ENCODE measurements at places on chromosomes 3 and 15.

- no peak for DNase-seq
These were observed 193.3 kb upstream of the MANF start for GRCh38 chr3:51191768-51192167.

DNA sequence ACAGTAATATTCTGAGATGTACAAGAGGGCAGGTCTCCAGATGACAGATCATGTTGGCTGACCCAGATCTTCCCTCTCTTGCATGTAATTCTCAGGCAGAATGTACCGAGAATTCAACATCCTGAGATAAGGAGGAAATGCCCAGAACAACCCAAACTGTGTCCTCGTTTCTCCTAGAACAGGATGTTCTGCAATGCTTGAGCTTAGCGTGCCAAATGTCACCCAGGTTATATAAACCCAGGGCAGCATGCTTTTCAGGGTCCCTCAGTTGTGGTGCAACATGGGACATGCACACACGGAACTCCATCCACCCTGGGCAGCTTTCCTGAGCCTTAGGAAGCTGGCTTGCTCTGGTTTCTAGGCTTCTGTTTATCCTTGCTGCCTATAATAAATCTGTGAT lies 102.1 kb upstream of the CMC1 start:
- no peak for DNase-seq

DNA sequence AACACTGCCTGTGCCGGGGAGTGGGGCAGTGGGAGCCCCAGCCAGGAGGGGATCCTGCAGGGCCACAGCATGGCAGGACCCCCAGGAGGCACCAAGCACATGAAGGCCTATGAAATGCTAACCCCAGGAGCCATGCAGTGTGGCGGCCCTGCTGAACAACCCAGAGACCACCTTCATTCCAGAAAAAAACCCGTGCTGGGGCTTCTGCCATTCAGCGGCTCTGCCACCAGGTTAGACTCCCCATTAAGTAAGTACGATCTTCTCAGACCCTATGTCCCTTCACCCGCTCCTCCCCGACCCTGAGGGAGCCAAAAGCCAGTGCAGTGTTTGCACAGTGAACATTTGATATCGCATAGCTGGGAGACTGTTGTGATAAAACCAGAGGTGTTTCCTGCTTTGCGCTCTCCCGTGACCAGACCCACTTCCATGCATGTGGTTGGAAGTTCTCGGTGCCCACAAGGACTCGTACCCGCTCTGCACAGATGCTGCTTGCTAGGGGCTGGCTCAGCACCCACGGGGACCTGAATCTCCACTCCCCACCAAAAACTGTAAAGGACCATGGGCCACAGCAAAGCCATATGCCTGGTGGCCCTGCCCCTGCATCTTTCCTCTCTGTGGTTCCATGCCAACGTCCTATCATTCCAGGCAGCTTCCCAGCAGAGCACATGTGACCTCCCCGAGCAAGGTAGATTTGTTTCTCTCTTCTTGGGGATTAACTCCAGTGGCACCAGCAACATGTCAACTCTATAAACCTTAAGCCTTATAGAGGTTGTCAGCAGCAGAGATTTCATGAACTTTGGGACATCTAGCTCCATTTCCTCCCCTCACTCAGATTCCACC lies 5.3 kb downstream of the PLA2G4D start:
- DNase-seq = no peak

GRCh38 chr3:133271539-133271938 lies 128.3 kb upstream of the BFSP2 start:
- no peak for DNase-seq

DNA sequence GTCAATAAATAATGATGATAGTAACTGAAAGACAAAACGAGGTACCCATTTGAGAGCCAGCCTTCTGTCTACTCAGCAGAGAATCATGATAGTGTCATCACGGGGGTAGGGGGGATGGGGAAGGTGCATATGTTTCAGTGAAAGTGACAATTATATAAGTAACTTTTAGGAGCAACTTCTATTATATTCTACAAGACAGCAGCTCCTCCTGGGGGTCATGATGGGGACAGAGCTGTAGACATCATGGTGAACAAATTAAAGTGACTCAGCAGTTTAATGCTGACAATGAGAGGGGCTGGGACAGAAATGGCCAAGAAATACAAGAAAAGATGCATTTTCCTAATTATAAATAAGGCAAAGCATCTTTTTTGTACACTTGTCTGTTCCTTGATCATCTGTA lies 11.8 kb downstream of the CAPN3 start:
- no peak for DNase-seq

- no peak for DNase-seq
These were observed 55.8 kb downstream of the SUMF1 start for GRCh38 chr3:4411236-4411635.

- DNase-seq = no peak
These were observed 73.1 kb downstream of the TFG start for GRCh38 chr3:100782348-100782747.

- DNase-seq = no peak
These were observed 163.9 kb downstream of the SMAD6 start for GRCh38 chr15:66865622-66866611.

GRCh38 chr3:130894130-130894985 lies 474 bp downstream of the ATP2C1 start:
- DNase-seq = peak; percentile 34

DNA sequence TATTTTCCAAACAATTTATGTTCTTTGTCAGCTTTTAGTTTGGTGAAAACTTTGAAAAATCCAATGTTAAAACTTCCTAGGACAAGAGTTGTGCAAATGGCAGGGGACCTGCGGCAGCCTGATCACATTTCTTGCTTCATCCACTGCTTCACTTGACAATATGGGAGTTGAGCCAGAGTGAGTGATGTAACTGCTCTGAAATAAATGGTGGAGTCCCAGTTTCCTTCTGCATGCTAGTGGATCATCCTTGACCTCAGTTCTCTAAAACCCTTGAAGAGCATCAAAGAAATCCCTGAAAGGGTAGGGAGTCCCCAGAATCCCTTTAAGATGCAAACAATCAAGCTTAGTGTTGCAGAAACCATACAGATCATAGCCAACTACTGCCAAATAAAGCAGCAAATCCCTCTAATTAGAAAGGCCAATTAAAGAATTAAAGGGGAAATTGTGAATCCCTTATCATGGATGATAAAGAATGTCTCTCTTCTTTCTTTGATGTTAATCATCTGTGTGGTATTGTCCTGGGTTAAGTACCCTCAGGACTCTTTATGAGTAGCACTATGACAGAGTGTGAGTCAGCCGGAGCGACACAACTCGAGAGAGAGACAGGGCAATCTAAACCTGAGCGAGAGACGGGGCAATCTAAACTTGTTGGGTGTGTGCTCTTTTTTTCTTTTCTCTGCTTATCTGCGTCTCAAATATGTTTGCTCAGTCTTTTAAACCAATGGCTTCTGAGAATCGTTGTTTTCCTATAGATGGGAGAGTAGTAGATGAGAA lies 41.8 kb upstream of the GAP43 start:
- DNase-seq = no peak

GRCh38 chr15:65416845-65417416 lies 5.8 kb downstream of the IGDCC4 start:
- DNase-seq = no peak

DNA sequence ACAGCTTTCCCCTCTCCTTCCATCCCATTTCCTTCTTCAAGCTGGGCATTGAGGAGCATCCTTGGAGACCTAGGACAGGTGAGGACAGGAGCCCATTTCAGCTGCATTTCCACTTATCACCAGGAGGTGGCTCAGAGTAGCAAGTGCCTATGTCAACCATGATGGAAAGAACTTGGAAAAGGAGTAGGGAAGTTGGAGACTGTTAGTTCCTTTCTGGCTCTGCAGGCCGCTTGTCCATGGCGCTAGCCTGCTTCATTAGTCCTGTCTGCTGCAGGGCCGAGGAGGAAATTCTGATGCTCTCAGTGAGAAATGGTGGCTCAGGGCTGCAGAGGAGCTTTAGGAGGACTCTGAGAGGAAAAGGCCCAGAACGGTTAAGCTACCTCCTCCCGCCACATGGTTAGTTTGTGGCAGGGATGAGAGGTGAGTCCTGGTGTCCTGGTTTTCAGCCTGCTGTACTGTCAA lies 7.0 kb upstream of the CD276 start:
- DNase-seq = peak; percentile 53

DNA sequence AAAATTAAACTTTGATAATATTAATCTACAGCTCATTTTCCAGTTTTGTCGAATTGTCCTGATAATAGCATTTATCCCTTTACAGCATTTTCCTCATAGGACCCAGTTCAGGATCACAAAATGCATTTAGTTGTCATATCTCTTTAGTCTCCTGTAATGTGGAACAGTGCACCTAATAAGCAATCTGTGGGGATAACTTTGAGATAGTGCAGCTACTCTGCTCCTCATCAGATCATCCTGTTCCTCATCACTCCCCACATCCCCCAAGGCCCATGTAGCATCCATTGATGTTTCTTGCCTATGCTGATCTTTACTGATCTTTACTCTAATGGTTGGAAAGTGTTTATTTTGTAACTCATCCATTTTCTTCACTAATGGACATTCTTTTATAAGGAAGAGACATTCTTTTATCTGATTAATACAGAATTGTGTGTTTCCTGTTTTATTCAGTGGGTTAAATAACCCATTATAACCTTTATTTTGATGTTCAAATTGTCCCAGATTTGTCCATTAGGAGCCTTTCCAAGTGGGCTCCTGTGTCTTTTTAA lies 7.5 kb downstream of the RNF111 start:
- DNase-seq = no peak

GRCh38 chr15:48266024-48266689 lies 60.1 kb downstream of the SLC12A1 start:
- no peak for DNase-seq

GRCh38 chr15:84715441-84716035 lies 401 bp downstream of the SEC11A start:
- DNase-seq = peak; percentile 30

DNA sequence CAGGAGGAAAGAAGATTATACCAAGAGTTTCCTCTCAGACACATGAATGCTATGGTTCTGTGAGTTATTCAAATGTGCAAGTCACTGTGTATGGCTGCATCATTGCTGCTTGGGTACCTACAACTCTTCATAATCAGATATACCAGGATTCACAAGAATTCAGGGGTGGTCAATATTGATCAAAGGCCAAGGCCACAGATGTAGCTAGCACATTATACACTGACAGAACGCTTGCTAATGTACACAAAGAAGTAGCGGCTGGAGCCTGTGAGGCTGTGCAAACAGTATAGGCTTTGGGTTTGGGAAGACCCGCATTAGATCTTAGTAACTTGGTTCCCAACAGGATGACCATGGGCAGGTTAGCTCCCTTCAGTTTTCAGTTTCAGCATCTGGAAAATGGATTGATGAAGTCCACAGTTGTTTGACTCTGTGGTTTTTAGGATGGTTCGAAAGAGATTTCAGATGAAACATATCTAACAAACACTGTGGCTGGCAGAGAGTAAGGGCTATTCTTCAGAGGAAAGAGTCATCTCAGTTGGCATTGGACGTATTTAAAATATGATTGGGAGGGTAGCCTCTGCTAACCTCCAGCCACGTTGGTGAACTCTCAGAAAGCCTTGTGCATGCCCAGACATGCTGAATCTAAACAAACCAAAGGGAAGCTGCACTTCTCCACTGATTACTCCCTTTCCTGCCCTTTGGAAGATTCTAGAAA lies 748.7 kb upstream of the CFAP20DC start:
- no peak for DNase-seq

DNA sequence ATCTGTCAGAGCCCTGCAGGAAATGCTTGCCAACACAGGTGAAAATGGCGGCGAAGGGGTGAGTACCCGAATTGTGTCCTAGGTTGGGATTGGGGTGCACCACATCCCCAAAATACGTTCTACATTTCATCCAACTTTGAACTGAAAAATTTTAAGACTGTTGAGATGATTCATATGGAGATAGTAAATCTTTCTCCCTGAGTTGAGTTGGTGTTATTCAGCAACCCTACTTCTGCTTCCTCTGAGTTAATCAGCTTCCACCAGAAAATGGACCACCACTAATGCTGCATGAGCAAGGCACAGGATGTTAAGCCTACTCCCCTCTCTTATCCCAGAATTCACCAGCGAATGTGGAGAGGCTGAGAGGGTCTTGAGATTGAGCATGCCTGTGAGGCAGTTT lies 192.9 kb downstream of the RYR3 start:
- DNase-seq = no peak

- no peak for DNase-seq
These were observed 129.8 kb downstream of the ZNF385D start for GRCh38 chr3:21621181-21621651.

- no peak for DNase-seq
These were observed 51.7 kb downstream of the UBE2E2 start for GRCh38 chr3:23254835-23255234.

DNA sequence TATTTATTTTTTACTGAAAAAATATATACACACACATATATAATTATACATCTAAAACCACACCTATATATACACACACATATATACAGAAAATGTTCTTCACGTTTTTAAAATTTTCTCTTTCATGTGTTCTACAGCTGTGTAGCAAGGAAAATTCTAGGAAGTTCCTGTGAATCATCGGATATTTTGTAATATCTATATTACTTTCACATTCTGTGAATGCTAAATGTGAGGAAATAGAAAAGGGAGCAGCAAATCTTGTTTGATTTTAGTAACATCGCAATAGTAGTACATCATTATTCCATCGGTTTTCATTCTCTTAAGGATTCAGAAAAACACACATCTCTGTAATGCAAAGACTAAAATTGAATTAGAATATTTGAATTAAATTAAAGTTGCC lies 836.8 kb upstream of the NECTIN3 start:
- DNase-seq = no peak

- no peak for DNase-seq
These were observed 9.5 kb downstream of the ADAMTS17 start for GRCh38 chr15:100332231-100332630.

- DNase-seq = peak; percentile 48
These were observed 1.3 kb upstream of the TWF2 start for GRCh38 chr3:52240059-52240885.

GRCh38 chr3:135895106-135895733 lies 70.3 kb upstream of the PPP2R3A start:
- peak; percentile 17 for DNase-seq

GRCh38 chr15:62879770-62880169 lies 162.8 kb upstream of the TPM1 start:
- DNase-seq = no peak

GRCh38 chr3:37626736-37627565 lies 234.7 kb upstream of the CTDSPL start:
- DNase-seq = no peak

- no peak for DNase-seq
These were observed 21.3 kb downstream of the SLC12A8 start for GRCh38 chr3:125191256-125191655.

GRCh38 chr3:278300-279064 lies 81.9 kb downstream of the CHL1 start:
- no peak for DNase-seq

DNA sequence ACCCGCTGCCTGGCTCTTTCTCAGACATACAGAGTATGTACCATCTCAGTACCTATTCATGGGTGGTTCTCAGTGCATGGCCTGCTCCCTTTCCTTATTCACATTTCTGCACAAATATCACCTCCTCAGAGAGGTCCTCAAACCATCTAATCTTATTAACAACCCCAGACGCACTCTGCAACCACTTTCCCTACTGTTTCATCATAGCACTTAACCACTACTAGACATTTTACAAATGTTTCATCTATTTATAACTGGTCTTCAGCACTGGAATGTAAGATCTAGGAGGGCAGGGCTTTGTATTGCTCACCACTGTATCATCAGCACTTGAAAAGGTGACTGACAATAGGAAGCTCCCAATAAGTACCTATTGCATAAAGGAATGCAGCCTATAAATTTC lies 45.1 kb downstream of the TNIK start:
- DNase-seq = no peak

GRCh38 chr3:141419946-141420345 lies 51.6 kb downstream of the ZBTB38 start:
- no peak for DNase-seq

- no peak for DNase-seq
These were observed 66.0 kb downstream of the GOLIM4 start for GRCh38 chr3:168029705-168030104.

- DNase-seq = no peak
These were observed 34.5 kb upstream of the STIMATE start for GRCh38 chr3:52931889-52932288.
